ENCODE measurements at places on chromosomes 6 and 20.

GRCh38 chr6:108350528-108350927 is 55.7 kb downstream of the AFG1L start:
- DNase-seq, result no peak

GRCh38 chr6:69704916-69705315 is 91.9 kb downstream of the LMBRD1 start:
- DNase-seq, result no peak

DNA sequence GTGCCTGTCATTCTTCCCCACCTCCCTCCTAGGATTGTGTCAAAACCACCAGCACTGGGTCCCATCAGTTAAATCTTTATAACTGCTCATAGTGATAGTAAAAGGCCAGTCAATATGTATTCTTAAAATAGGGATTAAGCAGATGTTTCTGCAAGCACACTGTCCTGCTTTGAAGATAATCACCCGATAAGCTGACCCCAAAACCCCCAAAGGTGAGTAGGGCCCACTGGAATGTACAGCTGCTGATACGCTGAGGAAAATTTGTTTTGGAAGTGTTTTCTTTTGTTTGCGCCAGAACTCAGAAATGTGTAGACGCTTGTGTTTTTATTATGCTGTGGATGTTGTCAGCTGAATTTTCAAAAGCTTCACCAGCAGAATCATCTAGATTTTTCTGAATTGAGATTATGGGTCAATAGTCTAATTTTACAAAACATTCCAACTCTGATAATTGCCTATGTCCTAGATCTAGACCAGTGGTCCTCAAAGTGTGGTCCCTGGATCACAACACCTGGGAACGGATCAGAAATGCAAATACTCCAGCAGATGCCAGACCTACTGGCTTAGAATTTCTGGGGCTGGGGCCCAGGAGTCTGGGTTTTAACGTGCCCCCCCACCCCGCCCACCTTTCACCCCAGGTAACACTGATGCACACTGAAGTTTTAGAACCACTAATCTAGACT is 11.4 kb downstream of the BFSP1 start:
- DNase-seq, result no peak

DNA sequence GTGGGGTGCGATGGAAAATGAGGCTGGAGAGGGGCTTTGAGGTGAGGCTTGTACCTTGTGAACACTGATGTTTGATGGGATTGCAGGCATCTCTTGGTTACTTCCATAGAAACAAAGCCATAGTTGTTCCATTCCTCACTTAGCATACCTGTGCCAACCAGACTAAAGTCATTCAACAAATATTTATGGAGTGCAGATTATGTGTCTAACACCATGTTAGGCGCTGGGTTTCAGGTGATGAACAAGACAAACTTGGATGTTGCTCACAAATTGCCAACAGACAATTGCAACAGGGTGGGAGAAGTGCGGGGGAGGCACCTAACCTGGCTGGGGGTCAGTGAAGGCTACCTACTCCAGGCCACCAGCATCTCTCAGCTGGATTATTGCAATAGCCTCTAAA is 1.5 kb downstream of the TTPAL start:
- no peak for DNase-seq

DNA sequence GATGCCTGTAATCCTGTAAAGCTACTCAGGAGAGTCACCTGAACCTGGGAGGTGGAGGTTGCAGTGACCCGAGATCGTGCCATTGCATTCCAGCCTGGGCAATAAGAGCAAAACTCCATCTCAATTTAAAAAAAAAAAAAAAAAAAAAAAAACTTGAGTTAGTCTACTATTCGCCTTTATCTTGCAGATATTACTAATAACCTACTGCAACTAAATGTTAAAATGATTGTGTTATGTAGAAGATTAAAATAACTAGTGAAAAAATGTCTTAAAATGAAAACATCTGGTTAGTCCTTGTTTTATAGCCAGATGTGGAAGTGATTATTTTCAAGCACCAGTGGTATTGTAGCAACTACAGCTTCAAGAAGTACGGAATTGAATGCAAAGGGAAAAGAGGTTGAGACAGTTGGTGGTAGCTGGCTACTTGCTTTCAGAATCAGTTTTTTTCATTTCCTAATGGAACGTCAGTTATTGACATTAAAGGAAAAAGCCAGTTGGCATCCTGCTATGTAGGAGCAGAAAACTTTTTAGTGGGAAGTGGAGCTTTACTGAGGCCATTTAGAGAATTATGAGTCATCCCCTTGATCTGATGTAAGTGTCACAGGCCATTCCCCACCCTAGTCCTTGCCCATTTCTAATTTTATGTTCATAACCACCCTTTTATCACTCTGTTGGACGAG is 43.8 kb upstream of the DYNLRB1 start:
- no peak for DNase-seq

DNA sequence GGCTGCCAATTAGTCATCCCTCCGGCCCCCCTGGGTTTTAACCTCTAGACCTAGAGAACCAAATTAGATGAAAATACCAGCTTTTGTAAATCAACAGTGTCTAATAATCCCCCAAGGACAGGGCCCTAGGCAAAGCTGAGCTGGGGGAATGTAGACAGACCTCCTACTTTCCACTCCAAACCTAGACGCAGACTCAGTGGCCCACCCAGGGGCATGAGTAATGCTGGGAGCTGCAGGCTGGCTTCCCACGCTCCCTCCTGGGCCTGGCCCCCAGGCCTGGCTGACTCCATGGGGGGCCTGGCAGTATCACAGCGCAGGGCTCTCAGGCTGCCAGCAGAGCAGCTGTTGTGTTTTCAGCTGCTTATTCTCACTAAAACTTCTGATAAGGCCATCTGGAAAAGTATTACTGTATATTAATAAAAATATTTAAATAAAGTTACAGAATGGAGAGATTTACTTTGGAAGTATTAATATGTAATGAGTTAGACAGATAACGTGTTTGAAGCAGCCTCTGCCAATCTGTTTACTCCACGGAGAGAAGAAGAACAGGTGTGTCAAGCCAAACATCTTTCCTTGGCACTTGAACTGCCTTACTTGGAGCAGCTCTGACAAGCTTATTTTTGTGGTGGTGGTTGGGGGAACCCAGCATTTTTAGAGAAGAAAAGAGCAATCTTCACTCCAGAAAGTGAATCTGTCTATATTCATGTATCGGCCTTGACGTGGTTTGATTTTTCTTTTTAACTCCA is 144.0 kb upstream of the AGPAT4 start:
- no peak for DNase-seq

DNA sequence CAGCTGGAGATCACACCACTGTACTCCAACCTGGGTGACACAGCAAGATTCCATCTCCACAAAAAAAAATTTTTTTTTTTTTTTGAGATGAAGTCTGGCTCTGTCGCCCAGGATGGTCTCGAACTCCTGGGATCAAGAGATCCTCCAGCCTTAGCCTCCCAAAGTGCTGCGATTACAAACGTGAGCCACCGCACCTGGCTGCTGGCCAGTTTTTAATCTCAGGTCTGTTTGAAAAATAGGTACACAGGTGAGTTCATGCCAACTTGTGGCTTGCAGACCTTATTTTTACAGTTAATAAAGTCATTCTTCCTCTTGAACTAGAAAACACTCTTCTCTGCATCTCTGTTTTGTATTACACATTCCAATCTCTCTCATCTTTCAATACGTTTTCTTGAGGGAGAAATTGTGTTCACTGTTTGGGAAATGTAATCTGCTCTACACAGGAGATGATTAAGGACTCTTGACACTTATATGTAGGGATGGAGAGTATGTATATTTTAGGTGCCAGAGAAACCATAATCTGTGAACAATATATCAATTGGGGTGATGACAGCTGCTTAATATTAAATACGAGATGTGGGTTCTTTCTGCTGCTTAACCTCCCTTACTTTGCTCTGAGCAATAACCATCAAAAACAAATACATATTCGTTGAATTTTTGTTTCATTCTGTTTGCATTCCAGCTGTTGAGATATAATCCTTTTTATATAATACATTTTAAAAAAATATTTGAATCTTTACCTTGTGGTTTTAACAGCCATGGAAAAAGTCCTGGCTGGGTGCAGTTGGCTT is 17.7 kb upstream of the RIPOR3 start:
- no peak for DNase-seq

- DNase-seq, result no peak
These were observed 99.8 kb downstream of the LY86 start for GRCh38 chr6:6688283-6688682.

DNA sequence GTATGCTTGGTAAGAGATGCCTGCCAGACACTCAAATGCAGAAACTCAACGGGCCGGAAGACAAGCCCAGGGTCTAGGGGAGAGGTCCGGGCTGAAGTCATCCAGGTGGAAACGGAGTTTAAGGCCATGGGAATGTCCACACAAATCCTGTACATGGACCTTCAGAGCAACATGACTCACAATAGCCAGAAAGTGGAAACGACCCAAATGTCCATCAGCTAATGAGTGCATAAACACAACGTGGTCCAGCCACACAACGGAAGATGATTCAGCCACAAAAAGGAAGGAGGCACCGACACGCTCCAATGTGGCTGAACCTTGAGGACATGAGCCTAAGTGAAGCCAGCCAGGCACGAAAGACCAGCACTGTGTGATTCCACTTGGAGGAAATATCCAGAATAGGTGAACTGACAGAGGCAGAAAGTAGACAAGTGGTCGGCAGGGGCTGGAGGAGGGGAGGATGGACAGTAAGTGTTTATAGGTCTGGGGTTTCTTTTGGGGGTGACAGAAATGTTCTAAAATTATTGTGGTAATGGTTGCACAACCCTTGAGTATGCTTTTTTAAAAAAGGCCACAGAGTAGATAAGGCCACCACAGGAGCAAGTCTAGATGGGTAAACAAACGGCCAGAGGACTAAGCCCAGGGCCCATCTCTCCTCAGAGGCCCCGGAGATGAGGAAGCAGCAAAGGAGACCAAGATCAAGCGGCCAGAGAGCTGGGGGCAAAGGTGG is 105.6 kb downstream of the PREX1 start:
- no peak for DNase-seq

DNA sequence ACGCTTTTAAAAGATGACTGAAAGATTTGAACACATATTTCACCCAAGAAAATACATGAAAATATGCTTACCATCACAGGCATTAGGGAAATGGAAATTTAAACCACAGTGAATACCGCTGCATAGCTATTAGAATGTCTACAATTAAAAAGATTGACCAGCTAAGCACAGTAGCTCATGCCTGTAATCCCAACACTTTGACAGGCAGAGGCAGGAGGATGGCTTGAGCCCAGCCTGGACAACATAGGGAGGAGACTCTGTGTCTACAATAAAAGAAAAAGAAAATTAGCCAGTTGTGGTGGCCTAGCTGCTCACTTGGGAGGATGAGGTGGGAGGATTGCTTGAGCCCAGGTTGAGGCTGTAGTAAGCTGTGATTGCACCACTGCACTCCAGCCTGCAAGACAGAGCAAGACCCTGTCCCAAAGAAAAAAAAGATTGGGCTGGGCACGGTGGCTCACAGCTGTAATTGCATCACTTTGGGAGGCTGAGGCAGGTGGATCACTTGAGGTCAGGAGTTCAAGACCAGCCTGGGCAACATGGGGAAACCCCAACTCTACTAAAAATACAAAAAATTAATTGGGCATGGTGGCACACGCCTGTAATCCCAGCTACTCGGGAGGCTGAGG is 163.7 kb upstream of the AKAP12 start:
- no peak for DNase-seq

- DNase-seq, result no peak
These were observed 495.2 kb upstream of the FLRT3 start for GRCh38 chr20:14832630-14833029.

DNA sequence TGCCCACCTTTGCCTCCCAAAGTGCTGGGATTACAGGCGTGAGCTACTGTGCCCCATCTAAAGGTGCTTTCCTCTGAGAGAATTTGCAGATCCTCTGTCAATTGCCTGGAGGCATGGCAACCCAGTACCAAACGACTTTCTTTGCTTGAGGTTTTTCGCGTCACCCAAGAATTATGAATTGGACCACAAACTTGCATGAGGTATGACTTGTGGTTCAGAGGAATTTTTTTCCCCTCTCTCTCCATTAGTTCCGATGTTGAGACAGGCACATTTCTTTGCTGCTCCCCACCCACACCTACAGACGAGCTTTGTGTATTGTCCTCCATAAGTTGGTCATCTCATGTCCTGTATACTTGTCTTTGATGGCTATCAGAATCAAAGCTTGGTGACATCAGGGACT is 11.8 kb upstream of the SCAF8 start:
- DNase-seq, result no peak

GRCh38 chr20:55964790-55965189 is 40.5 kb downstream of the CBLN4 start:
- no peak for DNase-seq

DNA sequence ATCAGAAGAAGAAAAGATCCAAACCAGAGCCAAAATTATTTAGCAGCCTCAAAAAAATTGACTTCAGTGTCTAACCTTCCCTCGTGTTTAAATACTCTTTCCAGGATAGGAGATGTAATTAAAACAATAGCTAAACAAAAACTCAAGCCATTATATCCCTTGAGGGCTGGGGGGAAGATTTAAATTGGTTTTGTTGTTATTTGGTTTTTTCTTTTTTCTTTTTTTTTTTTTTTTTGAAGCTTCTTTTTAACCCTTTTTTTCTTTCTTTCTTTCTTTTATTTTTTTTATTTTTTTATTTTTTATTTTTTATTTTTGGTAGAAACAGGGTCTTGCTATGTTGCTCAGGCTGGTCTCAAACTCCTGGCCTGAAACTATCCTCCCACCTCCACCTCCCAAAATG is 269.0 kb downstream of the KHDC1L start:
- no peak for DNase-seq

DNA sequence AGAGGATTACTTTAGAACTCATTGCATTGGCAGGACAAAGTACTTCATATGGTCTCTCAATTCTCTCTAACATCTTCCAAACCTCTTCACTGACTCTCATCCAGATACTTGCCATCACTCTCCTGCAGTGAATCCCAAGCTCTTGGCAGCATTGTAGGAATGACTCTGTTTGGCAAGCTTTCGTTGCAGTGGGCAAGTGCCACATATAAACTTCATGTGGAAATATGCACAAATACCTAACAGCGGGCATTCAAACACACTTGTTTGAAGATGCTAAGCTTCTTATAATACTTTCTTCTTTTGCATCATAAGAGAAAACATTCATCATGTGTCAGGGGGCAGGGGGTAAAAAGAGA is 86.2 kb upstream of the F13A1 start:
- no peak for DNase-seq

- DNase-seq, result no peak
These were observed 48.9 kb upstream of the SYNDIG1 start for GRCh38 chr20:24420567-24420966.

DNA sequence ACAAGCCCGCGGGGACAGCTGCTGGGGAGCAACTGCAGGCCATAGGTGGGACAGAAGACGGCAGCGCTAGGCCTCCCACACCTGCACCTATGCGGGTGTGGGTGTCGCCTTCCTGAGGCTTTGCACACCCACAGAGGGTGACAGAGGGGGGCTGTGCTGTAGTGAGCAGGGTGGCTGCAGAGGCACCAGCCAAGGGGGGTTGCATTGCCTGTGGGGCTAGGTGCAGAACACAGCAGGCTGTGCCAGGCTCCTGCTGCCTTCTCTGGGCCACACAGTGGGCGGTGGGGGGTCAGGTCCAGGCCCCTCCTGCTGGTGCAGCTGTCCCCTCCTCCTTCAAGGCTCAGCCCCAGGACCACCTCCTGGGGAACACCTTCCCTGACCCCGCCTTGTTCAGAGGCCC is 75.7 kb downstream of the WDR27 start:
- no peak for DNase-seq

- DNase-seq, result no peak
These were observed 599.2 kb downstream of the COL12A1 start for GRCh38 chr6:74606582-74607071.

Data from NCI-H1436 treated with DMSO at 0.1 percent for 48 hours (cell line).